ENCODE measurements at places on chromosomes 12 and 14.
A peak's percentile ranks its signal among the peaks of the same experiment; 100 is the strongest.

DNA sequence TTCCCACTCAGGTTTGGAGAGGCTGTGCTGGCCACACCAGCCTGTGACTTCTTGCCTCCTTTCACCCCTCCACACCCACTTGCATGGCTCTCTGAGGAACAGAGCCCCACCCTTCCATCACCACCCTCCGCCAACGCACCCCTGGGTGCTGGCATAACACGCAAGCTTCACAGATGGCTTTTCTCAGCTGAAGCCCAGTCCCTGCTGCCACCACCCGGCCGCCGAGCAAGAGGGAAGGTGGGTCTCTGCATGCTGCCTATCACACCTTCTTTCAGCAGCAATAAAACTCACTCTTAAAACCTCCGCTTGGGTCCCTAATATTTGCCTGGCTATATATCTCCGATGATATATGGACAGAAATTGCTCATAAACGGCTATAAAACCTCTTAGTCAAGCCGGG, 41.6 kb downstream of the SMUG1 start:
- no peak for DNase-seq

DNA sequence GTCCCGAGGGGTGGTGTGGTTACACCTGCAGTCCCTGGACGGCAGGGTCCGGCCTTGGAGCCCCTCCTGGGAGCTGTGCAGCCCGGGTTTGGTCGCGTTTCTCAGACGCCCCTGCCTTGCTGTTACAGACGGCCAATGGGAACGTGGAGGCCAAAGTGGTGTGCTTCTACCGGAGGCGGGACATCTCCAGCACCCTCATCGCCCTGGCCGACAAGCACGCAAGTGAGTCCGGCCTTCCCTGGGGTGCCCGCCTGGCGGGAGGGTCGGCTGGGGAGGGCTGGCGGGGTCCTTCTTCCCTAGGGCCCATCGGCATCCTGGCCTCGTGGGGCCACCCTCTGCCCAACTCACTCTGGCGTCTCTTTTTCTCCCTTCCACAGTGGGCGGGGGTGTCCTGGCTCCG, 25.7 kb downstream of the MTA1 start:
- no peak for DNase-seq

- no peak for DNase-seq
These were observed 144.1 kb downstream of the RPAP3 start for GRCh38 chr12:47561746-47562145.

- DNase-seq, result no peak
These were observed 93.7 kb downstream of the B4GALNT3 start for GRCh38 chr12:553216-554000.

DNA sequence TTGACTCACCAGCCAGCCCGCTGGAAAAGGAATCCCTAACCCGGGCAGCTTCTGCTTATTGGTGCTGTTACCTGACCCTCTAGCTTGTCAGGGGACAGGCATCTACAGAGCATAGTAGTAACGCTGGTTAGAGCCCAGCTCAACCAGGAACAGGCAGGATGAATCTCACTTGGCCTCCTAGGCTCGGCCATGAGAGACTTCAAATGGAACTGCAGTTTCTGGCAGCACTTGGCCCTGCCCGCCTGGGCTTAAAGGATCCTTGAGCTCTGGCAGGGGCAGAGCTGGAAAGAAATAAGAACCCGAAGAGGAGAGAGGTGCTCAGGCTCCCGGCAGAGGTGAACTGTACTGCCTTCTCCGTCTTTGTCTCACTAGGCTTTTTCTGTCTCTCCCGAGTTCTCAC, 2.3 kb upstream of the LHX5 start:
- no peak for DNase-seq

DNA sequence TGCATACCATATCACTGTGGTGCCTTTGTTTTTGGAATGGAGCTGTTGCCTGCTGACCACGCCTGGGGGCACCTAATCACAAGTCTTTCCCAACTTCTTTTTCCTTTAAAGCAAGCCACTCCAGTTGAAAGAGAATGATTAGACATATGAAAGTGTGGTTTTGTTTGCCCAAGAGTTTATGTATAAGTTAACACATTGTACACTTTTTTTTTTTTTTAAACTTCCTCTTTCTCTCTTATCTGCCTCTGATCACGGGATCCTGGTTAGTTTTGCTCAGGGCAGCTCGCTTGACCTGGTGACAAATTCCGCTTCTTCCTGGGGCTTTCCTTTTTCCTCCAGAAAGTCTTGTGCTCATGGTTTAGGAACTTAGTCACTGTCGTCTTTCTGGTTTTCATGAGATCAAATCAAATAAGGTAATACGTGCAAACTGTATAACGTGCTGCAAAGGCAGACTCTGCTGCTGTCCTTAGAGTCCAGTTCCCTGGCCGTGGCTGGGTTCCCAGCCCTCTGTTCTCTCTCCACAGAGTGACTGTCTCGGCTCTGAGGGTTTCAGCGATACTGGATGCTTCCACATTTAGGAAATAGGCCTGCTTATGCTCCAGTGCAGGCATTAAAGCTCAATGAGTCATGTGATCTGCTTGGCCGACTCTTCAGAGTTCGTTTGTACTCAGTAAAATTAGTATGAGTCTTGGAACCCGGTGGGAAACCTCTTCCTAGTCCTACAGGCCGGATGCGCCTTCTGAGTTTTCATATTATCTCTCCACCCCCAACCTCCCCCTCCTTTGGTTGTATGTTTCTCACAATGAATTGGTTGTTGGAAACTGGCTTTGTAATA, 15.2 kb downstream of the RASSF3 start:
- peak; percentile 54 for DNase-seq

DNA sequence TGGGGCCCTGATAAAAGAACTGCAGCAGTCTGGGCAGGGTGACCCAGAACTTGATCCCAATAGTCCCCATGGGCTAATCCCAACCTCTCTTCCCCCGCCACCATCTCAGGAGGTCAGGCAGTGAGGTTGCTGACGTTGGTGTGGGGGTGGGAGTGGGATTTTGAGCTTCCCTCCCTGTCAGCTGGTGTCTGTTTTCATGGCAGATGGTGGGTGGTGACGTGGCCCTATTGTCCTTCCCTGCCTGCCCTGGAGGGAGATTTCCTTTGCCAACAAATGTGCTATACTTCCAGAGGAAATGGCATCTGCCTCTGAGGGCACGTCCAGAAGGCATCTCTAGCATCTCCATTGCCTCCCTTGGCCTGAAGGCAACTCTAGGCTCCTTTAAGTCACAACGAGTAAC, 37.7 kb downstream of the NEUROD4 start:
- no peak for DNase-seq

DNA sequence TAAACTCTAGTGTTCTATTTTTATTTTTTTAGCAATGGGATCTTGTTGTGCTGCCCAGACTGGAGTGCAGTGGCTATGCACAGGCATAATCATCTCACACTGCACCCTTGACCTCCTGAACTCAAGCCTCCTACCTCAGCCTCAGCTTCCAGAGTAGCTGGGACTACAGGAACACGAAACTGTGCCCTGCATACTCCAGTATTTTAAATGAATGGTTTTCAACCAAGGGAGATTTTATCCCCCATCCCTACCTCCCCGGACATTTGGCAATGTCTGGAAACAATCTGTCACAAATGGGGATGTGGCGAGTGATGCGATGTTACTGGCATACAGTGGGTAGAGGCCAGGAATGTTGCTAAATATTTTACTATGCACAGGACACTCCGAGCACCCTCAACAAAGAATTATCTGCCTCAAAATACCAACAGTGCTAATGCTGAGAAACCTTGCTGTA, 2.1 kb downstream of the CBX5 start:
- DNase-seq, result no peak

DNA sequence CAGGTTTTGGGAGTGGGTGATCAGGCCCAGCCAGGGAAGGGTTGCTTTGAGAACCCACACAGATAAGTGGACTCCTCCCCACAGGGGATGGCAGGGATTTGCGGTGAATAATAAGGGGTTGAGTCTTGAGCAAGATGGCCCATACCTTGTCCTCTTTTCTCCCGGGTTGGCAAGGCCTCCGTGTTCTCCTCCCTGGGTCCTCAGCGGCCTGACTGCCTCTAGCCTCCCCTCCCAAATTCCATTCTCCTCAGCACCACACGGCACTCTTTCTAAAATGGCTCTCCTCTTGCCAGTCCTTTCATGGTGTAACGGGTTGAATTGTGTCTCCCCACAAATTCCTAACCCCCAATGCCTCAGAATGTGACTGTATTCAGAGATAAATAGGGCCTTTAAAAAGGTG, 70.0 kb downstream of the CHST11 start:
- DNase-seq, result no peak

Data from transverse colon (tissue), 4 donors.